ENCODE measurements at places on chromosomes 3 and 15. TPM values are rescaled to one million over a fixed set of nuclear protein-coding genes. Genes with fewer than 3 reads are reported as not detected.

ELL3 gene
- total RNA-seq: 4.1 TPM

GRCh38 chr3:17686613-17687012 lies 55.8 kb downstream of the TBC1D5 start:
- no peak for DNase-seq

DNA sequence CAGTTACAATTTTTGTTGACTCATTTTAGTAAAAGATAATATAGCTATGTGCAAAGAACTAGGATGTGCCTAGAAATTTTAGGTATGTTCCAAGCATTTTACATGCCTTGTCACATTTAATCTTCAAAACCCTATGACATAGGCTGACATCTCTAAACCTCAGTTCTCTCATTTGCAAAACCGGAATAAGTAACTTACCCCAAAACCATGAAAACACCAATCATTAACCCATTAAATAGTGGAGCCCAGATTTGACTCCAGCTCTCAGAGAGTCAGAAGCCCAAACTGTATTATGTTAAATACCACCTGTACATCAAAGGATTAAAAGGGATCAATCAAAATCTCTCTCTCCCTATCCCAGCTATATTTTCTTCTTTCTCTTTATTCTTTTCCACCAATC lies 36.6 kb downstream of the GSK3B start:
- DNase-seq: no peak

DNA sequence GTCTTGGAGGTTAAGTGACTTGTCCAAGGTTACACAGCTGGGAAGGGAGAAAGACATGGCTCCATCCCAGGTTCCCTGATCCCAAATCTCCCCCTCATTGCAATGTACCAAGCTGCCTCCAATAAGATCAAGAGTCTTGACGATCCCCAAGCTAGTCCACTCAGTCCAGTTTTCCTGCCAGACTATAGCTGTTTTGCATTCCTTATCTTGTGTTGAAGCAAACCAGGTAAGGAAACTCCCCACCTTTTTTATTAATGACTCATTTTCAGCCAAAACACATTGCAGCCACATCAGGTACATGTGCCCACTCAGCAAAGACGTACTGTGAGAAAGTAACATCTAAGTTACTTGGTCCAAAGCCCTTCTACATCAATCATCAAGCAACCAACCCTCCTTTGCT lies 41.9 kb downstream of the LIPC start:
- no peak for DNase-seq

DNA sequence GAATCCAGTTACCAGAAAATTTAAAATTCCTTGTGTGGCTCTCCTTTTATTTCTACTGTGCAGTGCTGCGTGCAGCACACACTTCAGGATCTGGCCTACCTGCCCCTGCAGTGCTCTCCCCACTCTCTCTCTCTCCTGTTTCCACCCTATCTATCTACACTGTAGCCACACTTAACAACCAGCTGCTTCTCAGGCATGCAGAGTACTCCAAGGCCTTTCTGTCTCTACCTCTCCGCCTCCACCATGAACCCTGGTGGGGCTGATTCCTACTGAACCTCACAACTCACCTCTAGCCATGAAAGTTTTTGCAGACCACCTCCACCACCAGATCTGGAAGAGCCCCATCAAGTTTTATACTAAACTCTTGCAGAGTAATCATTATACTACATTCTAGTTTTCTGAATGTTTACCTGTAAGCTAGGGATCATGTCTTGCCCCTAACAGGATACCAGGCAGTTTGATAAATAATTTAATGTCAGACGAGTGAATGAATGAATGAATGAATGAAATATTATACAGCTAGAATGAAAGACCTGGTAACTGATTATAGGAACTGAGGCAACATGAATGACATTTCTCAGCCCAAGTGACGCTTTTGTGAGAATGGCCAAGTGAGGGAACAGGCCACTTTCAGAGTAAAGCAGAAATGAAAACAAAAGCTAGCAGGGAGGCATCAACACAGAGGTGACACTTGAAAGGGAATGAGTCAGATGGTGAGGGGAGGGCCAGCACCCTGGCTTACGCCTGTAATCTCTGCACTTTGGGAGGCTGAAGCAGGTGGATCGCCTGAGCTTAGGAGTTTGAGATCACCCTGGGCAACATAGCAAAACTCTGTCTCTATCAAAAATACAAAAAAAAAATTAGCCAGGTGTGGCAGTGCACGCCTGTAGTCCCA lies 363.5 kb downstream of the FOXP1 start:
- no peak for DNase-seq

DNA sequence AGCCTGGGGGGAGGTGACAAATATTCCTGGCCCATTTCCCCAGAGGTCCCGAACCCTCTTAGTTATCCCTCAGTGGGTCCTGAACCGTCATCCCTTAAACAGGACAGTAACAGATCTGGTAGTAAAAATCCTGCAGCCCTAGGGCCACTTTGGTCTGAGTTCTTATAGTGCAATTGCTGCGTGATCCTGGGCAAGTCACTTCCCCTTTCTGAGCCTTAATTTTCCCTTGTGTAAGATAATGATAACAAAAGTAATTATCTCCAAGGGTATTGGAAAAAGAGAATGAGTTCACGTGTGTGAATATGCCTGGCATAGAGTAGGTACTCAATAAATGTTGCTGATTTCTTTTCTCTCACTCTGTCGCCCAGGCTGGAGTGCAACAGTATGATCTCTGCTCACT lies 2.9 kb upstream of the JAGN1 start:
- DNase-seq: no peak

- DNase-seq: no peak
Measured at GRCh38 chr3:29683018-29683993, 402.4 kb downstream of the RBMS3 start.

DNA sequence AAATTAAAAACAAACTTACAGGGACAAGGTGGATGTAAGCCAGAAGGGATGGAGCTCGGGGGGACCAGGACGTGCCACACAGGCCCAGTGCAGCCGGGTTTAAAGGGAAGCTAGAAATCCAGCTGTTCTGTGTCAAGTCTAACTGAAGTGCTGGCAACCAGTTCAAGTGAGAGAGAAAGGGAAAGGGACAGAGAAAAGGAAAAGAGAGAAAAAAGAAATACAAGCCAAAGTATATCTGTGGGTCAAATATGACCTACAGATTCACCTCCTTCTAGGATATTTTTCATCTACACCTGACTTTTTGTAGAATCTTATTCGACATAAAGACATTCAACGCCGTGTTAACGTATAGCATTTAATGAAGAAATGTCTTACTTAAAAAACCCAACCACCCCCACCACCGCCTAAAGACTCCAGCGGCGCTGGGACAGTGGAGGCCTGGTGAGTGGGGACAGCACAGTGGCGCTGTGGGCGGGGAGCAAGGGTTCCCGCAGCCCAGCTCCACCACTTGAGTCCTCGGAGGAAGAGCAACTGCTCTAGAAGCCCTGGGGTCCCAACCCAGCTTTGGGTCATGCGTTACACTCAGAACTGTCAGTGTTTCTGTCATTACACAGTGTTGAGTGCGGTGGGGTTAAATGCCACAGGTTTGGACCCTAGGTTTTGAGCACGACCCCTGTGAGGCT lies 62.3 kb downstream of the CHSY1 start:
- DNase-seq: no peak

DNA sequence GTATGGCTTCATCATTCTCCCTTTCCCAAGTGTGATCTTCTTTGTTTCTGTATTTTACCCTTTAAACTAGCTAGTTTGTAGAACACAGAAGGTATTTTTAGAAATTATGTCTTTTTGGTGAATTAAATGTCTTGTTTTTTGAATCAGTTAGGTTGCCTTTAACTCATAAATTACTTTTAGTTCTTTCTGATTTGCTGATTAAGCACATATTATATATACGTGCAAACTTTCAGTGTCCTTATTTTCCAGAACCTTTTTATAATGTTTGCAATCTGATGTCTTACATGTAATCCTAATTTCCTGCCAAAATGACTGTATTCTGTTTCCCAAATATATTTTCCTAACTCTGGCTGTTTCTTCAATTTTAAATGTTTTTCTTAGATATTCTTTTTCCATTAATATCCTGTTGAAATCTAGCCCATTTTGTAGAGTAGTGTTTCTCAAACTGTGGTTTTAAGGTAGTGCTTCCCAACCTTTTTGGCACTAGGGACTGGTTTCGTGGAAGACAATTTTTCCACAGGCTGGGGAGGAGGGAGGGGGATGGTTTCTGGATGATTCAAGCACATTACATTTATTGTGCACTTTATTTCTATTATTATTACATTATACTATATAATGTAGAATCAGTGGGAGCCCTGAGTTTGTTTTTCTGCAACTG lies 51.8 kb downstream of the CHD2 start:
- DNase-seq: no peak

GRCh38 chr15:25773248-25773647 lies 89.9 kb downstream of the ATP10A start:
- no peak for DNase-seq

GRCh38 chr3:67145738-67146137 lies 147.6 kb downstream of the KBTBD8 start:
- no peak for DNase-seq

- no peak for DNase-seq
Measured at GRCh38 chr15:23446215-23447106, 582 bp downstream of the GOLGA6L2 start.

DNA sequence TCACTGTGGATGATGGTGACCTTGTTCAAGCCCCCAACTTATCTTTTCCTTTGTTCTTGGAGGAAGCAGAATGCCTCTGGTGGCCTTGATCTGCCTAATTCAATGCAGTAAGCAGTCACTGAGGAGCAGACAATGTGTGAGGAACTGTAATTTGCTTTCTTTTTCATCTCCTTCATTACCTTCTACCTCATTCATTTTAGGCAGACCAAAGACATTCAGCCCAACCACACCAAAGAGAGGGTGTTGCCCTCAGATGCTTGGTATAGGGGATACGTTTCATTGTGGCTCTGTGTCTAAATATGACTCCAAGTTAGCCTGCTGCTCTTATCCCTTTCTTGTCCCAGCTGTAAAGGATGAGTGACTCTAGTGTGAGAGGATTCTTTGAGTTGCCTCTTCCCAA lies 15.3 kb downstream of the EXOSC7 start:
- no peak for DNase-seq

DNA sequence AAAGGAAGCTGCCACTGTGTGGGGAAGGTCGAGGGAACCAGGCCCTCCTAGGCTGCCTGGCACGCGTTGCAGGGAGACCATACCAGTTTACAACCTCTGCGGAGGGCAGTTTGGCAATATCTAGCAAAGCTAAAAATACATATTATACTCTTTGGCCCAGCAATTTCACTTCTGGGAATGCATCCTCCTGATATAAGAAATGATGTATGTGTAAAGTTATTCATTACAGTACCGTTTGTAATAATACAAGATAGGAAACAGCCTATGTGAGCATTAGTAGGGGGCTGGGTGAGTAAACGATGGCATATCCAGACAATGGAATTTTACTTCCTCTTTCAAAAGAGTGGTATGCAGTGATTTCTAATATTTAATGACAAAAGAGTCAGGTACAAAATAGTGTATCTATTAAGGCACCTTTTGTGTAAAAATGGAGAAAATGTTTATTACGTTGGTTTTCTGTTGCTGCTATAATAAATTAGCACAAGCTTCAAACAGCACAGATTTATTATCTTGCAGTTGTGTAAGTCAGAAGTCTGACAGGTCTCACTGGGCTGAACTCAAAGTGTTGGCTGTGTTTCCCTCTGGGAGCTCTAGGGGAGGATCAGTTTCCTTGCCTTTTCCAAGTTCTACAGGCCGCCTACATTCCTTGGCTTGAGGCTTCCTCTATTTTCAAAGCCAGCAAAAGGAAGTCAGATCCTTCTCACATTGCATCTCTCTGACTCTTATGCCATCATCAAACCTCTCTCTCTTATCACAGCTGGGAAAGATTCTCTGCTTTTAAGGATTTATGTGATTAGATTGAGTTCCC lies 9.0 kb downstream of the APOD start:
- DNase-seq: no peak

DNA sequence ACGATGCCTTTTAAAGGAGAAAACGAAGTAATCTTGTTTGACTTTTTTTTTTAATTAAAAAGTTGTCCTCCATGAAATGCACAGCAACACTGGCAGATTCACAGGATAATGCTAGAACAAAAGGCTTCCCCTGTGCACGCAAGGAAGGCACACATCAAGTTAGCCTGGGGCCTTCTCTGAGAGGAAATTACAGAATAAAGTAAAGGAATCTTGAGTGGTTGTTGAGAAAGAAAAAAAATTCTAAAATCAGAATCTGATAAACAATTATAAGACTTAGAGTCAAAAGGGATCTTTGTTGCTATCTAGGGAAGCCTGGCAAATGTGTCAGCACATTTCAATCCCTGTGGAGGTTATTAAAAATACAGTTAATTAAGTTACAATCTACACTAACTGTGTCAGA lies 946.0 kb downstream of the IGSF11 start:
- no peak for DNase-seq

- DNase-seq: no peak
Measured at GRCh38 chr15:95626501-95627361, 703.8 kb upstream of the NR2F2 start.

GRCh38 chr3:67713764-67714469 lies 59.5 kb upstream of the SUCLG2 start:
- no peak for DNase-seq

Data from type B pancreatic cell (in vitro differentiated cells).